ENCODE measurements at places on chromosomes 2 and 18. TPM values are rescaled to one million over a fixed set of nuclear protein-coding genes. Genes with fewer than 3 reads are reported as not detected.

GRB14 gene
- total RNA-seq: 11.3 TPM

ASB18 gene
- 0.39 TPM for total RNA-seq

SNRNP27 gene
- total RNA-seq: 78.0 TPM

PRSS56 gene
- total RNA-seq: 1.5 TPM

FAM210A gene
- total RNA-seq: 22.4 TPM

EFEMP1 gene
- 75.2 TPM for total RNA-seq

KHK gene
- 4.1 TPM for total RNA-seq

TBR1 gene
- total RNA-seq: 1.3 TPM

NEB gene
- 8.5 TPM for total RNA-seq

TGFA gene
- total RNA-seq: 7.8 TPM

DTNA gene
- total RNA-seq: 90.4 TPM

HOXD8 gene
- total RNA-seq: 12.9 TPM

POTEI gene
- total RNA-seq: 0.59 TPM

MEIS1 gene
- 68.4 TPM for total RNA-seq

LTBP1 gene
- total RNA-seq: 83.0 TPM

C2orf80 gene
- 6.4 TPM for total RNA-seq

LYPD6B gene
- 9.4 TPM for total RNA-seq

LBX2 gene
- 0.33 TPM for total RNA-seq

UGT1A4 gene
- total RNA-seq: not detected

SEPTIN10 gene
- 82.6 TPM for total RNA-seq

FKBP7 gene
- 44.4 TPM for total RNA-seq

UGP2 gene
- total RNA-seq: 147 TPM

LOXHD1 gene
- total RNA-seq: 0.20 TPM

KLHL29 gene
- total RNA-seq: 12.0 TPM

FAM117B gene
- total RNA-seq: 21.6 TPM

ALPI gene
- total RNA-seq: not detected

DUSP2 gene
- total RNA-seq: 5.2 TPM

CAVIN2 gene
- 26.6 TPM for total RNA-seq

REG1B gene
- total RNA-seq: not detected

SCYGR8 gene
- not detected for total RNA-seq

MFSD6 gene
- 15.0 TPM for total RNA-seq

SCN3A gene
- 91.1 TPM for total RNA-seq

TRMT61B gene
- total RNA-seq: 22.3 TPM

CYP20A1 gene
- 33.3 TPM for total RNA-seq

HNMT gene
- total RNA-seq: 158 TPM

CCDC74B gene
- total RNA-seq: 6.4 TPM

RSAD2 gene
- total RNA-seq: 6.9 TPM

GAL3ST2 gene
- total RNA-seq: 0.50 TPM

DCC gene
- total RNA-seq: 13.8 TPM

SH3BP4 gene
- total RNA-seq: 13.9 TPM

CTAGE1 gene
- not detected for total RNA-seq

TTC32 gene
- total RNA-seq: 10.7 TPM

CCNYL1 gene
- total RNA-seq: 19.0 TPM

TMEM247 gene
- not detected for total RNA-seq

MYO7B gene
- 1.8 TPM for total RNA-seq
